Fibroblast of skin of right quadriceps (primary cell): ENCODE measurements at places on chromosomes 12 and 14.

- DNase-seq: no peak
These were observed 61.7 kb upstream of the VRK1 start for GRCh38 chr14:96735526-96735925.

GRCh38 chr12:70290116-70290515 is 46.9 kb downstream of the CNOT2 start:
- no peak for DNase-seq

DNA sequence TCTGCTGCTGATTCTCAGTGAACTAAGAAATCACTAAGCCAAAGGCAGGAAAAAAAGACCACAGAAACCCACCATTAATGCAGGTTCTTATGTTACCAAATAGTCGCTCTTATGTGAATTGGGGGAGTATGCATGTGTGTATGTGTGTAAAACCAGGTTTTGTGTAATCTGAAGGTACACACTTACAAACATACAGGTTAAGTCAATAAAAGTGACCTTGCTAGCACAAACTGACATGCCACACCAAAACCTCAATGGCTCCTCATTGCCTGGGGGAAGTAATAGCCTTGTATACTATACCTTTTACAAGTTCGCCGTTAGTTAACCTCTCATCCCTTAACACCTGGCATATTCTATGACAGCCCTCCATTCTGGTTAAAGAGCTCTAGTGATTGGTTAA is 29.8 kb upstream of the TMED10 start:
- DNase-seq: no peak

DNA sequence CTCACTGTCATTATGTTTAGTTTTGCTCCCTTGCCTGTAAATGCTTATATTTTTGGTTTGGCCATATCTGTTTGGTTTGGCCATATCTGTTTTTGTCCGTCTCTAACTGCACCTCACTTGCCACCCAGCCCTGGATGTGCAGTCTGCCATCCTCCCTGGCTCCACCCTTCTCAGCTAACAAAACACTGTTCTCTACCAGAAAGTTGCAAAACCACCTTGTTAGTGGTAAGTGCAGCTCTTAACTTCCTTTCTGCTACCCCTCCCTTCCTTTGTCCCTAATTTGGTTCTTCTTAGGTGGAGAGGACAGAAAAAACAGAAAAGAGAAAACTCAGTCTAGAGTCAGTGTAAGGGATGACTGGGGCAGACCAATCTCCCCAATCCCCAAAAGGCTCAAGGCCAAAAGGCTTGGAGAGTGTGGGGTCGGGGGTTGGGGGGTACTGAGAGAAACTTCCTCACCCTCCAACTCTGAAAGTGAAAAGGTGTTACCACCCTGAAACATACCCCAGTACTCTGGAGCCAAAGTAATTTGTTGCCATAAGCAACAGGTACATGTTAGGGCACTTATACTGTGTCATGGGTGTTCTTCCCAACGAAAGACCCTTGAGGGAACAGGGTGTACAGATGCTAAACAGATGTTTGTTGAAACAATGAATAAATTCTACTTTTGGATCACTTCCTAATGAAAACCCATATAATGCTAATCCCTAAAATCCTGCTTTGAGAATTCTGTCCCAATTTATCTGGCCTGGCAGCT is 5.0 kb downstream of the BIN2 start:
- DNase-seq: no peak

GRCh38 chr12:56021889-56022497 is 1.1 kb downstream of the IKZF4 start:
- DNase-seq: no peak

GRCh38 chr14:67618617-67619063 is 1.1 kb upstream of the ARG2 start:
- peak; percentile 82 for DNase-seq

DNA sequence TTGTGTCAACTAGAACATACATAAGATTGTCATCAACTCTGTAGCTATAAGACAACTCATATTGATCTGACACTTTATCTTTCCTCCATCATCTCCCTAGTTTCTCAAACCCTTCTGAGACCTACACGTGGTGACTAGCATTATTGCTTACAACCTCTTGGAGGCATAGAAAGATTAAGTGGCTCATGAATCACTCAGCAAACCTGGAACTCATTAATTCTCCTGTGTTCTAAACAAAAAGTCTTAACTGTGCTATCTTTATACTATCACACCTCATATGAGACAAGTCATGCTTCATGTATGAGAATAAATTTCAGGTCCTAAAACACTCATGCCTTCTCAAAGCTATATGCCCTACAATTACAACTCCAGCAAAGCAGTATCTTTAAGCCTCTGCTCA is 408.6 kb upstream of the SYT1 start:
- DNase-seq: peak; percentile 17

DNA sequence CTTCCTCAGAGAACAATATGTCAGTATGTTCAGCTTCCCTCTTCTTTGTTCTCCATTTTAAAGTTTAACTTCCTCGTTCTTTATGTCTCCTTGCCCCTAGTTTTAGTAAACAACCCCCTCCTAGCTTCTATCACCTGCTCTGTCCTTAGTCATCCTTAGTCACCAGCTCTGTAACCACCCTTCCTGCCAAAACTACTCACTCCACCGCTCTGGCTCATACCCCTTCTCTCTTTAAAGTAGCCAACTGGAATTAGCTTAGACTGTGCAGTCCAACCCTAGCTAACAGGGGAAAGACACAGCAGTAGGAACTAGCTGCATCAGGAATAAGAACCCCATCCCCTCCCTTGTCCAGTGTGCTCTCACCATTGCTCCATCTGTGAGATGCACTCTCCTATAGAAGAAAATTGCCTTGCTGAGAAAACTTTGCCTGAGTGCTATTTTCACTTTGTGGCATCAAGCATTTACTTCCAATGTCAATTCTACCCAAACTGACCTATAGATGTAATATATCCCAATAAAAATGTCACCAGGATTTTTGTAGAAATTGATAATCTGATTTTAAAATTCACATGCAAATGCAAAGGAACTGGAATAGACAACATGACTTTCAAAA is 603.2 kb downstream of the C12orf50 start:
- no peak for DNase-seq

DNA sequence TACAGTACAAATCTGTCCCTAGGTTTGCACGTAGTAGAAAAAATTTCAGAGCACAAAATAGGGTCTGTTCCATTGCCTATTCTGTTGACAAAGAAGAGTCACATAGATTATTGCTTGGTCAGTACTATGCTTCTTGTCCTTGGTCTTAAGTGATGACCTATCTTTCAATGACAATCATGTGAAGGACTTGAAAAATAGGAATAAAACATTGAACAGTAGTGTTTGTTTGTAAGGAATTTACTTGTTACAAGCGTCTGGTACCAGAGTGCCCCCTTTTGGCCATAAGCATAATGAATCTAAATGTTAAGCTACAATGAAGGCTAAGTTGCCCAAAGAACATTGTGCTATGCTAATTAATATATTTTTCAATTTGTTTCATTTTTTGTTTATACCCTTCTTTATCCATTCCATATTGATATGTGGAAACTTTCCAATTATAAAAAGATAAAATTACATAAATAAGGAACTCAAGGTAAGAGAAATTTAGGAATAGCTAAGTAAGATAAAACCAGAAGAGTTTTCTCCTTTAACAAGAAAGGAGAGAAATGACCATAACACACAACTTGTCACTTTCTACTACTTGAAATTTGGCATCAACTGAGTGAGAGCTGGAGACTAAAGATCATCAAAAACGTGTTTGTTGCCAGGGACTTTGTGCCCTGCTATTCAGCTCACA is 204.7 kb downstream of the EPS8 start:
- peak; percentile 63 for DNase-seq

GRCh38 chr14:55781046-55781445 is 201.0 kb downstream of the KTN1 start:
- no peak for DNase-seq

- no peak for DNase-seq
These were observed 164.5 kb downstream of the MGAT4C start for GRCh38 chr12:86091681-86092080.

GRCh38 chr12:55698241-55698955 is 9.3 kb downstream of the ITGA7 start:
- no peak for DNase-seq

- DNase-seq: no peak
These were observed 72.9 kb downstream of the C14orf132 start for GRCh38 chr14:96112032-96112431.

DNA sequence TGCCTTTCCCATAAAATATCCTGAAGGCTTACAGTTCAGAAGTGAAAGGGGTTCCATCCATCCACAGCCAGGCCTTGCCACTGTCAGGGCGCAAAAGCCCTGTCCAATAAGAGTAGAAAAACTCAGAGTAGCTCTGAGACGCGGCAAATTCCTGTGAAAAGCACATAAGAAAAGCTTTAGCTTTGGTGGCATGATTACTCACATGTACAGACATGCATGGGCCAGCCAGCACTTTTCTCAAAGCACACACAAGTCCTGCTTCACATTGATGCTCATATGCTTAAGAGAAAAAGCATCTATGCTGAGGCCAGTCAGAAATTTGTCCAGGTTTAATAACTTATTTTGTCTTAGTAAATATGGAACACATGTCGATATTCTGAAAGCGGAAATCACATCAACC is 25.5 kb downstream of the CLEC1A start:
- no peak for DNase-seq

GRCh38 chr12:116876151-116876869 is 4.9 kb downstream of the HRK start:
- no peak for DNase-seq

DNA sequence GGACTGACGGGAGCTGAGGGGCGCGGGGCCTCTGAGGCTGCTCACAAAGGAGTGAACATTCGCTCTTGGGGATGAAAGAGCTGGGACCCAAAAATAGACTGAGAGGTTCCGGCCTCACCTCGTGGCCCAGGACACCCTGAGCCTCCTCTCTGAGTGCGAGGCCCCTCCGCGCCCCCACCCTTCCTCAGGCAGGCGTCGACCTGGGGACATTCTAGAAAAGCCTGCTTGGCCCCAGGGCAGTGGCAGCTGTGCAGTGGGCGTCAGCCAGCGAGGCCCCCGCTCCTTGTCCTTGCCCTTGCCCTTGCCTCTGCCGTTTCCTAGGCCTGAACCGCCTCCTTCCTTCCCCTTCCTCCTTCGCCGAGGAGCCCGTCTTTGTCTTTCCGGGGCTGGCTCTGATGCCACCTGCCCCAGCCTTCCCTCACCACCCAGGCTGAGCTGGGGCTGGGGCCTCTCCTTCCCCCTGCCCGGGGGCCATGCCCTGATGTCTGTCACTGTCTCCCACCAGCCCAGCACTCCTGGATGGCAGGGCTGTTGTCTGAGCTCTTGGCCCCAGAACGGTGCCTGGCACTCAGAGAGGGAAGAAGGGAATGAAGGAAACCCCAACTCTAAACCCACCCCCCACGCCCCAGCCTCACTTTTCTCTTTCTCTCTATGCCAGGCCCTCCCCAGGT is 208.2 kb upstream of the RTL1 start:
- no peak for DNase-seq

DNA sequence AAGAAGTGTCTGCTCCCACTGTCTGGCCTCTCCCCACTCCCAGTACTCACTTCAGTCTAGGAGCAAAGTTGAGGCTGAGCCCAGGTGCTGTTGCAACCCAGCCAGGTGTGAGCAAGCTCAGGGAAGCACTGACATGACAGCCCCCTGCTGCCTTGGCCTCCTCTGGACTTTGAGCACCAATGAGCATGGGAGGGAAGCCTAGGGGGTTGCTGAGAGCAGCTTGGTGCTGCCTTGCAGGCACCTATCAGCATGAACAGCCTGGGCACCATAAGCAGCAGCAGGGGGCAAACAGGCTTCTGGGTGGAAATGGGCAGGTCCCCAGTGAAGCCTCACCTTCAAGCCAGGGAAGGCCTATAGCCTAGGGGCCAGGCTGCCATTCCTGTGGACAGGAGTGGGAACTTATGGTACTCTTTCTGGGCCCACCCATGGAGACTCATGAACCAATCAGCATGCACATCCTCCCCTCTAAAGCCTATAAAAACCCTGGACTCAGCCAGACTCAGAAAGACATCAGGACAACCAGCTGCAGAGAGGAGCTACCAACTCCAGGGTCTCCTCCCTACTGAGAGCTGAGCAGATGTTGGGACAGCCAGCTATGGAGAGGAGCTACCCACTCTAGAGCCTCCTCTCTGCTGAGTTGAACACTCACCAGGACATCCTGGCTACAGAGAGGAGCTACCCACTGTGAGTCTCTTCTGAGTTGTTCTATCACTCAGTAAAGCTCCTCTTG is 49.3 kb downstream of the EGLN3 start:
- no peak for DNase-seq

GRCh38 chr14:61997161-61997560 is 234.9 kb downstream of the SNAPC1 start:
- no peak for DNase-seq

GRCh38 chr14:23831596-23831995 is 122.0 kb upstream of the DHRS4 start:
- DNase-seq: no peak

GRCh38 chr12:131528667-131529066 is 182.2 kb upstream of the SFSWAP start:
- no peak for DNase-seq

GRCh38 chr14:72217135-72217534 is 284.9 kb downstream of the RGS6 start:
- no peak for DNase-seq

DNA sequence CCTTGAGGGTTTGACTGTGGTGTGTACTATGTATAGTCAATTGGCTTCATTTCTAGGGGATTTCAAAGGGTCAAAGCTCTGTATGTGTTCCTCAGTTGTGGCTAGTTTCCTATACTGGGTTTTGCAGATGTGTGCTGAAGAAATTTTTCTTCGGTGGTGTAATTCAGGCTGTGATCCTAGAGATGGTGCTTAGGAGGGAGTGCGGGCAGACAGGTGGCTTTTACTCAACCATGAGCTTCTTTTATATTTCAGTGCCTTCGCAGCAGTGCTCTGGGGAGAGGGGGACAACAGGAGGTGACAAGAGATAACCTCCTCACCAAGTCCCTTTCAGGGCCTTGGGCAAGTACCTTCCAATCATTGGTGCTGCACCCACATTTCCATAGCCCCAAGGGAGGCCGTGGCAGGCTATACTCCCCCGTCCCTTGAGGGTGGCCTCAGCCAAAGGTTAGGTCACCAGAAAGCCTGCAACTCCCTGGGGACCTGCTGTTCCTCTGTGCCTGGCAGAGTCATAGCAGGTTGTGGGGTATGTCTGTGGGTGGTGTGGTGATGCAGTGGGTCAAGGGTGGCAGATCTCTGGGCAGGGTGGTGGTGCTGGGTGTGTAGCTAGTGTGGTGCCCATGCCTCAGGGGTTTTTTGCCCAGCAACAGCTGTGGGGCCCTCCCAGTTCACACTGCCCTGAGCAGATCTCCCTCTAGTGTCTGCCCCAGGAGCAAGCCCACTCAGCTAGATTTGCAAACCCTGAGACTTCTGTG is 37.0 kb upstream of the TMX1 start:
- no peak for DNase-seq
